ENCODE measurements at places on chromosomes 5 and 9. TPM values are rescaled to one million over a fixed set of nuclear protein-coding genes. Genes with fewer than 3 reads are reported as not detected.

GRCh38 chr5:138346889-138347288, 5.6 kb upstream of the KDM3B start:
- DNase-seq = no peak

Gene KIF12
- 3.3 TPM for total RNA-seq

- DNase-seq = no peak
These were observed 101.5 kb downstream of the DEPDC1B start for GRCh38 chr5:60598424-60598823.

DNA sequence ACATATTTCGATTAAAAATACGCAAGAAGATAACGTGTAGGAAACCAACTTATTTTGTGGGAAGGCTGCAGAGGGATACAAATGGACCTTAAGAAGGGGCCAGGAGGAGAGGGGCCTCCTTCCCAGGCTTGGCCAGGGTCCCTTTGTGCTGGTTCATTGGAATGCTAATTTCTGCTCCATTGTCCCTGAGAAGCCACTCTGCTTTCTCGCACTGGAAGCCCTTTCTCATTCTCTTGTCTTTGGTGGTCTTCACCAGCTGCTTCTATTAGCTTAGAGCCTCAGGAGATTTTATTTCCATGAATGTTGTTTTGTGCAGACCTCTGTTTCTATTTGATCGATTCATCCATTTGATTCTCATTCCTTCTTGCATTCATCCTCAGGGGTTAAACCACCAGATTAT, 325.4 kb downstream of the TMEM38B start:
- DNase-seq = peak; percentile 54

- no peak for DNase-seq
These were observed 75.6 kb downstream of the VCAN start for GRCh38 chr5:83547161-83547560.

Gene GABRP
- 1.5 TPM for total RNA-seq

DNA sequence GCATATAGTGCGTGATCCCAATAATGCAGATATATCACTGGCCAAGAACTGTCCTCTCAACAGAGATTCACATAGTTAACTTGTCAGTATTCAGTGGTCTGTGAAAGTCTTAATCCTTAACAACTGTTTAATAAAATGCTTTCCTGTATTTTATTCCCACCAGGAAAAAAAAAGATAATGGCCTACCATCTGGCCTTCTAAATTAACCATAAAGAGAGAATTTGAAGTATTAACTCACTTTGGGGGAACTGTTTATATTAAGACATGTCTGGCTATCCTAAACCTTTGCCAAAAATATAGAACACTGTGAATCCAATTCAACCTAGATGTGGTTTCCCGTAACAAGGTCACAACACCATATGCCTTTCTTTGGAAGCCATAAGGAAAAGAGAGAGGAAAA, 818 bp upstream of the FREM1 start:
- no peak for DNase-seq

DNA sequence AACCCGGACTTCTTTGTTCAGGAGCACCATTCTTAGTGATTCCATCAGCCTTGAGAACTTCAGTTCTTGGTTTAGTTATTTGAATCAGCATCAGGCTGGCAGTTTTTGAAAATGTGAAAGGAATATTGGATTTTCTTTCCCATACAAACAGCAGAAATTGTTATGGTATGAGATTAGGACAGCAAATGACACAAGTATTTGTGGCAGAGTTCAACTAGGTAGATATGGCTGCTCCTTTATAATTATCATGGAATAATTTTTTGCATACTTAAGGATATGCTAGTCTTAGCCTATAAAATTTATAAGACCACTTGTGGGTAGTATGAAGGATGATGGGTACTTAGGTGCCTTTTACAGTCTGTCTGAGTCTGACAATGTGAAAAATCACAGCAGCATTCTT, 25.5 kb downstream of the ERAP2 start:
- no peak for DNase-seq

Gene GNAQ
- total RNA-seq = 51.5 TPM

DNA sequence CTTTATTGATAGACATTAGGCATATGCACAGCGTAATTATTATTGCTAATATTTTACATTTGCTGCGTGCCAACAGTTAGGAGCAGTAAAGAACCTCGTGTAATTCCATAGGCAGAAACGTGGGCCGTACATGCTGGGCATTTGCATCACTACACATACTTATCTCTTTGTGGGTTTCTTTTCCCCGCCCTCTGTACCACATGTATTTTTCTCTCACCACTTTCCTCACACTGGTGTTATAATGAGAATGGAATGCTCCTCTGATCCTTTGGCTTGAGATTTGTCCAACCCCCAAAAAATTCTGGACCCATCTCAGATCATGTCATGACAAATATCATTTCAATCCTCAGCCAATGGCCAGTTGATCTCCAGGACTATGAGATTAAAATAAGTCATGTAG, 1952.6 kb upstream of the WWC1 start:
- DNase-seq = no peak
